RPMI8226 (cell line): ENCODE measurements at places on chromosomes 16 and 17.

DNA sequence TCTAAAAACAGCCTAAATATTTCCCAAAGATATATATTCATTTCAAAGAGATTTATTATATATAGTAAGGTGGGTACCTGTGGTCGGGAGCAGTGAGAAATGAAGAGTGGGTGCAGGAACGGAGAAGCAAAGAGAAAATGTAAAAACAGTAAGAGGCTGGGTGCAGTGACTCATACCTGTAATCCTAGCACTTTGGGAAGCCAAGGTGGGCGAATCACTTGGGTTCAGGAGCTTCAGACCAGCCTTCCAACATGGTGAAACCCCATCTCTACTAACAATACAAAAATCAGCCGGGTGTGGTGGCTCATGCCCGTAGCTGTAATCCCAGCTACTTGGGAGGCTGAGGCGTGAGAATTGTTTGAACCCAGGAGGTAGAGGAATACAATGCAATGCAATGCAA lies 257.1 kb downstream of the BCAS3 start:
- DNase-seq = no peak

DNA sequence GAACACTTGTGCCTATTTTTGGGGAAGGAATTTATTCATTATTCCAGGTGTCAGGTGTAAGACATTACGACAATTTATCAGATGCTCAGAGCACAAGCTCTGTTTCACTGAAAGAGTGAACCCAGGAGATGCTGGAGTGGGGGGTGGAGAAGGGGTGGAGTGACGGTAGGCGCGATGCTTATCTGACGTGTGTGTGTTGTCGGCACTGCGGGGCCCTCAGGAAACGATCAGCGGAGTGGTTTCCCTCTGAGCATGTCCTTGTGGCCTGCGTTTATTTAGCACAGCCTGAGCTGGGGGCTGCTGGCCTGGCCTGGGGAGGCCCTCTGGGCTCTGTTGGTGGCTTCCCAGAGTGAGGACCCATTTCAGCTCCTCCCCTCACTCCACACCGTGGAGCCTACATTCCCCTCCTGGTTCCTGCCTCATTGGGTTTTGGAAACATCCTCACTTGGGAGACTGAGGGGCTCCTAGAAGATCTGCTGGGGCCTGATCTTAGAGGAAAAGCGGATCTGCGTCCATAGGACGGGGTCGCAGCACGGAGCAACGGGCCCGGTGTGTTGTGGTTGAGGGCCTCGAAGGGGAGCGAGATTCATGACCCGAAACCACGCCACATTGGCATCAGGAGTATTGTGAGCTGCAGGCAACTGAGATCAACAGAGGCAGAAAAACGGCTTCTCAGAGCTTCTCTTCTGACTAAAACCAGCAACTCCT lies 19.0 kb upstream of the GNG13 start:
- DNase-seq = no peak

- DNase-seq = peak; percentile 93
Observed at GRCh38 chr17:79760197-79760906, 17.6 kb upstream of the CBX2 start.

- DNase-seq = peak; percentile 45
Observed at GRCh38 chr17:35795007-35795870, at the start of gene MMP28. Gene MMP28 (minus strand): TSS chr17:35795641. CDS start chr17:35795377, 264 bp downstream.
